ENCODE measurements at places on chromosomes 7 and 10.

- DNase-seq: no peak
Measured at GRCh38 chr7:131139462-131139861, 188.2 kb upstream of the MKLN1 start.

DNA sequence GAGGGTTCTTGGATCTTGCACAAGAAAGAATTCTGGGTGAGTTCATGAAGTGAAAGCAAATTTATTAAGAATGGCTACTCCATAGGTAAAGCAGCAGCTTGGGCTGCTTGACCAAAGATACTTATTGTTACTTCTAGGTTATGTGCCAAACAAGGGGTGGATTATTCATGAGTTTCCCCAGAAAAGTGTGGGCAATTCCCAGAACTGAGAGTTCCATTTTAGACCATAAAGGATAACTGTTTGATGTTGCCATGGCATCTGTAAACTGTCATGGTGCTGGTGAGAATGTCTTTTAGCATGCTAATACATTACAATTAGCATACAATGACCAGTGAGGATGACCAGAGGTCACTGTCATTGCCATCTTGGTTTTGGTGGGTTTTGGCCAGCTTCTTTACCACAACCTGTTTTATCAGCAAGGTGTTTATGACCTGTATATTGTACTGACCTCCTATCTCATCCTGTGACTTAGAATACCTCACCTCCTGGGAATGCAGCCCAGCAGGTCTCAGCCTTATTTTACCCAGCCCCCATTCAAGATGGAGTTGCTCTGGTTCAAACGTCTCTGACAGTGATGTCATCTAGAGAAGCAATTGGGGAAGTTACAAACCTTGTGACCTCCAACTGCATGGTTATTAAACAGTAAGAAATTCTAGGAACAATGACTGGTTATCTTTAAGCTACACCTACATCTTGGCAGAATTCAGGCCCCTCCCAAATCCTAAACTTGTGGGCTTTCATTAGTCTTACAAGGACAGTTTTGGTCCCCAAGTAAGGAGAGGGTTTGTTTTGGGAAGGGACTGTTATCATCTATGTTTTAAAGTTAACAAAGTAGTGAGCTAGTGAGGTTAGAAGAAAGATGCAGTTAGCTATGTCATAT lies 48.0 kb upstream of the INHBA start:
- DNase-seq: no peak

- no peak for DNase-seq
Measured at GRCh38 chr10:70169011-70169410, 1.3 kb downstream of the SAR1A start.

GRCh38 chr7:45978731-45979211 lies 57.7 kb upstream of the IGFBP3 start:
- no peak for DNase-seq

DNA sequence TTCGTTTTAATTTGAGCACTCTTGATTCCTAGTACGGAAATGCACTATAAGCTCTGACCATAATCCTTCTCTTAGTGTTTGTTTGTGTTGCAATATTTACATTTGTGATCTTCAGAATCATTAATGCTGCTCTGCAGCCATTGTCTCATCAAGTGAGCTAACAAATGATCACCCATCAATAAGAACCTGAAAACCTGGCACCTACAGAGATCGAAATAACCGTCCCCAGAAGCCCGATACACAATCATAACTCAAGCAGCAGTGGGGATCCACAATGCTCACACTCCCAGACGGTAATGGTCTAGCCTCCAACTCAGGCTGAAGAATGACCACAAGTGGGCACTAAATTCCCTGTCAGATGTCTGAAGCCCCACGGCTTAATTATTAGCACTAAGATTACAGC lies 156.0 kb upstream of the NFE2L3 start:
- DNase-seq: no peak

- DNase-seq: no peak
Measured at GRCh38 chr7:26008428-26008827, 143.6 kb upstream of the NFE2L3 start.

DNA sequence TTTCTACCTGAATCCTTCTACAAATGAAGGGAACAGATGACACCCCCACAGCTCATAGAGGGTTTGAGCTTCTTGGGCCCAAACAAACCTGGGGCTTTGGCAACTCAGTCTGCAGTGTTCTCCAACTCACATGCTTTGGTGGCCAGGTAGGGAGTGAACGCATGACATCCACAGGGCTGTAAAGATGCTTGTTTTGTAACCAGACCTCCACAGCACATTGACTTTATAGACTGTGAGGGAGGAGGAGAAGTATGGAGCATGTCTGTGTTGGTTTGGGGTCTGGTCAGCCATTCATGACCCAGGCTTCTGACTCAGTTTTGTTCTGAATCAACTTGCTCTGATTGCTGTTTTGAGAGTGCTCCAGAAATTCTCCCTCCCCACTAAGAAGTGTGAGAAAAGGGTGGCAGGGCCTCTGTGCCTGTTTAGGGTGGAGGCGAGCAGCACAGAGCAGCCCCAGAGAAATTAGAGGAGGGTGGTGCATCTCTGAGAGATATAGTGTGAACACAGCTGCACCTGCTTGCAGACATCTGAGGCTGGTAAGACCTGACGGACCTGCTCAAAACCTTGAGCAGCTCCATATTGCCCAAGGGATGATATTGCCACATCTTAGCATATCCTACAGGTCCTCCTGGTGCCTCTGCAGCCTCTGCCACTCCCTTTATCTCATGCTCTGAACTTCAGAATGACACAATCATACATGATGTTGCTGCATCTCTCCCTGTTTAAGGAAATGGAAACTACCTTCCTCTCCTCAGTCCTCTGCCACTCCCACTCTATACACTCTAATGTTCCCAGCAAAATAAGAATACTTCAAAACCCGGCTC lies 287.7 kb downstream of the ABCA13 start:
- no peak for DNase-seq

- DNase-seq: no peak
Measured at GRCh38 chr10:114624951-114625780, 32.9 kb downstream of the ABLIM1 start.

DNA sequence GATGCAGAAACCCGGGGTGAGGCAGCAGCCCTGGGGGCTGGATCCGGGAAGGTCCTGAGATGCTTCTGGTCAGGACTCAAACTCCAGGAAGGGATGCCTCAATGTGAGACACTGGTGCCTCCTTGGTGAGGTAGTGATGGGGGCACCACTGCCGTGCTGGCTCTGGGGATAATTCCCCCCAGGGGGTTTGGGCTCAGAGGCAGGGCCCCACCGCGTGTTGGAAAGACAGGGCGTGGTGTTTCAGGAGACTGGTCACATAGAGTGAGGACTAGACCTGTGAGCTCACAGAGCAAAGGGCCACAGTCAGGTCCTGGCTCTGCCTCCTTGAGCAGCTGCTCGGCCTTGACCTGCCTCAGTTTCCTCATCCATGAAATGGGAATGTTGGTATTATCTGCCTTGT lies 361.9 kb downstream of the GLRX3 start:
- no peak for DNase-seq

GRCh38 chr10:62424026-62424425 lies 49.9 kb downstream of the ZNF365 start:
- DNase-seq: no peak

DNA sequence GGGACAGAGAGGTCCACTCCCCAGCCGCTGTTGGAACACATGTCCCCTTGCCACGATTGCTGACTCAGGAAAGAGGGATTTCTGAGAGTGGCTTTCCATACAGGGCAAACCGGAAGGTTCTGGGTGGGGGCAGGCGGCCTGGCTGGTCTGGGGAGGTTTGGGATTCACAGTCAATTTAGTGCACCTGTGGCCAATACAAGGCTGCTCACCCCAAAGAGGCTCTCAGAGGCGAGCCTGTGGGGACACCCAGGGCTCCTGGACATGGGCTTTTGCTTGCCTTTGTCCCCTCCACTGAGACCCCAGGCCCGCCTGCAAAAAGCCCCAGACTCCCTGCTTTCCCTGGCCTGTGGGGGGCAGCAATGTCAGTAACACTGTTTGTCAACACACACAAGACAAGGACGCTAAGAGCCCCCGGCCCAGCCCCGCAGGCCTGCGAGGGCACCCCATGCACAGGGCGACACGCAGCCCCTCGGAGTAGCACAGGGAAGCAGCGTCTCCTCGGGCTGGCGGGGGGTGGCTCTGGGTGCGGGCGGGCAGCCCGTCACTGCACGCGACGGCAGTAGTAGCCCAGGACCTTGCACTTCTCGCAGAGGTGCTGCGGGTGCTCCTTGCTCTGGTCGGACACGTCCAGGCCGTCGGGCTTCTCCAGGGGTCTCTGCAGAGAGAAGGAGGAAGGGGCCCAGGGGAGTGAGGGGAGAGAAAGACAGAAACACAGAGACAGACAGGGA lies 38.7 kb downstream of the PPIF start:
- no peak for DNase-seq

DNA sequence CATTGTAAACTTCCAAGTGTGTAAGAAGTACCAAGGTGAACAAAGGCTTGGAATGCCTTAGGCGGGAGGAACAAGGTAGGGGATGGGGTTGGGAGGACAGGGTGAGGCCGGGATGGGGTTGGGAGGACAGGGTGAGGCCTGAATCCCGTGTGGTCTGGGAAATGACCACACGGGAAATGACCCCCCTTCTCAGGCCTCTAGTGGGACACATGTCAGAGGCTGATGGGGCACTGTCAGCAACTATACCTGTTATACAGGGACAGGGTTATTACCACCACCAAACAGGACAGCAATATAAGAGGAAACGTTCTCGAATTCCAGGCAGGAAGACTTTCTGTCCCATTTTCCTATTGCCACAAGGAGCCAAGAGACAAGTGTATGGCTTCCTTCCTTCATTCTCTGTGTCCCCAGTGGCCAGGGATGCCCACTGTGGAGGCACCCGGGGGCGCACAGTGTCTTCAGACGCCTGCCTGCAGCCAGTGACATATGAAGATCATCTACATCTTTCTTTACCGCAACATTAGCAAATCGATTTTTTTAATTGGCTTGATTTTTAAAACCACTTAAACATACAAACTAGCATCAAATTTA lies 1.3 kb downstream of the MKI67 start:
- no peak for DNase-seq

DNA sequence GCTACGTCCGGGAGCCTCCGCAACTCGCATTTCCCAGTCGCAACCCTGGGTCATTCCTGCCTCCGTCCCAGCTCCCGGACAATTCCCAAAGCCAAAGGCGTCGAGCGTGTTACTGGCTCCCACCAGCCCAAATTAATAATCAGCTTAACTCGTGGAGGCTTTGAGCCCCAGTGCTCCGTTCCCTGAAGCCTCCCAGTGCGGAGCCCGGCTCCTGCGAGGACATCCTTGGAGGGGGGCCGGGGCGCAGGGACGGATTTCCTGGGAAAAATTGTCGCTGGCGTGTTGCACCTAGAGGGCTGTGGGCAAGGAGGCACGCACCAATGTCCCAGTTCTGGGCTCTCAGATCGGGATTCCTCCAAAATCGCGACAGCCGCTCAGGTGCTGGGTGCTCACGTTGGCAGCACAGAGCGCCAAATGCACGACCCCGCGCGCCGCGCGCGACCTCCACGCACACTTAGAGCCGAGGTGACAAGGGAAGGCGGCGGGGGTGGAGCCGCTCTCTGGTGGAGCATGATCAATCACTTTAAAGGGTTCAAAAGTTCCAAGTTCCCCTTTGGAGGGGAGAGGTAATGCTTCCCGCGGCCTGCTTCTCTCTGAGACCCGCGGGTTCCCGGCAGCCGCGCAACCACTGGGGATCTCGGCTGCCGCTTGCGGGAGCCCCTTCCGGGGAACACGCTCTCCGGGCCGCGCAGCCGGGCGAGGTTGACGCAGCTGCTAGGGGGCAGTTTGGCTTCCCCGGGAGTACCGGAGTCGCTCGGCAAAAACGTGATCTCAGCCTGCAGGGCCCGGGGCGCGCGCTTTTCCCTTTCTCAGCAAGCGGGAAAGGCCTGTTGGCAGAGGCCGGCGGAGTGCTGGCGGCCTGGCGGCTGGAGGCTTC lies 25.5 kb downstream of the SKIDA1 start:
- DNase-seq: no peak

DNA sequence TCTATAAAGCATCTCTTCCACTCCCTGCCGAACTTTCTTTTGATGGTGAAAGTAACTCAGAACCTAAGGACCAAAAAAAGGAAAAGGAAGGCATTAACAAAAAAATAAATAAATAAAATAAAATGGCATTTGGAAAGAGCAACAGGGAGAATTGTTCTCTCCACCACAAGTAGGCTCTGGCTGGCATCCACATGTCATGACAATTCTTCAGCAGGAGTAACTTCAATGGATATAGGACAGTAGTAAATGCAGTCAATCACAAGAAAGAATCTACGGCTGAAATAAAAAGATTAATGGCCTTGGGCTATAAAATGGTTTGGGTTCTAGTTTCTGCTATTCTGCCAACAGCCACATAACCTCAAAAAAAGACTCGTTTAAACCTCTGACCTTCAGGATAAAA lies 23.9 kb downstream of the NCAPG2 start:
- DNase-seq: no peak

All from stimulated activated CD8-positive, alpha-beta memory T cell treated with anti-CD3 and anti-CD28 coated beads, Interleukin-4, amount 100 ng/mL, for 1 hour (primary cell).